T-cell (primary cell): ENCODE measurements at places on chromosomes 6 and 20.

DNA sequence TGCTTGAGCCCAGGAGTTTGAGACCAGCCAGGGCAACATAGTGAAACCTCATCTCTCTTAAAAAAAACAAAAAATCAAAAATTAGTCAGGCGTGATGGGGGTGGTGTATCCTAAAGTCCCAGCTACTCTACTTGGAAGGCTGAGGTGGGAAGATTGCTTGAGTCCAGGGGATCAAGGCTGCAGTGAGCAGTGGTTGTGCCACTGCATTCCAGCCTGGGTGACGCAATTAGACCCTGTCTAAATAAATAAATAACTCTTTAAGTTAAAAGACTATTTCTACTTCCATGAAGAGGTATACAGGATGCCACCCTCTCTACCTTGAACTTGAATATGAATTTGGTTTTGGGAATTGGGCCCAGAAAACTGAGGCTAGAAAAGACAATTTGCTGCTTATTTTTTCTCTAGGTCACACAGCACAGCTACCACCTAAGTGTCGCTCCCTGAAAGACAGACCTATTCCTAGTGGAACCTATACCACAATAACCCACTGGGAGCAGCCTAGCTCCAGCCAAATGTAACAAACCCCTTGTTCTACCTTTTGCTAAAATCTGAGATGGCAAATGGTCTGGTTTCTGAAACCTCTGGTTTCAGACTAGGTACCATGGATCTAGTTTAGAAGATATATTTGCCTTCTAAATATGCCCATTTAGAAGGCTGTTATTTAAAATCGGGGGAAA, 35.2 kb downstream of the HMGCLL1 start:
- DNase-seq = no peak

GRCh38 chr6:28315628-28316027, 20.3 kb downstream of the ZSCAN31 start:
- DNase-seq = no peak

- no peak for DNase-seq
Observed at GRCh38 chr20:6053776-6054688, at the start of gene LRRN4. Gene LRRN4 (minus strand): TSS chr20:6054060. CDS start chr20:6052799, 1,261 bp downstream.

DNA sequence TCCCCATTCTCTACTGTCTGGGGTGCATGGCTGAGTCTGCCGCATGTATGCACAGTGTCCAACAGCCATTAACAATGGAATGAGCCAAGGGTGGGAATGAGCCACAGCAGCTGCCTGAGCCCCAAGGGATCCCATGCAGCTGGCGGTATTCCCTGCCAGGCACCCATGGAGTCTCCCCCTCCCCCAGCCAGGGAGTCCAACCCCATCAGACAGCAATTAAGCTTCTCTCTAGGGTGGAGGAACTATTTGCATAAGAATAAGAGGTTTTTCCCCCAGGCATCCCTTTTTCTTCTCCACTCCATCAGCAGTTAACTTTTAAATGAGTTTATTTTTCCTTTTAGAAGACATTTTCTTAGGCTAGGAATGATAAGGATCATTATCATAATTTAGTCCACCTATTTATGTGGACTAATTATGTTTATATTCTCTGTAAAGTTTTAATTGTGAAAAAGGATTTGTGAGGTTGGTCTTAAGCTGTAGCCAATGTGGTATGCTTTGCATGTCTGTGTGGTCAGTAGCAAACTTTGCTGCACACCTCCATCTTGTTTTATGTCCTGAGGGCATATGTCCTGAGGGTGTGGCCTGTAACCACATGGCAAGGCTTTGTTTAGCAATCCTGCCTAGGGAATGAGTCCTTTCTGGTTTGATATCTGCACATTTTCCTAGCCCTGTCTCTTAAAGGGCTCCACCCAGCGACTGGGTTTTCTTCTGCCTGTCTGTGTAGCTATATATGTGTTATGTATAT, 158.9 kb upstream of the OLIG3 start:
- DNase-seq = no peak

- DNase-seq = no peak
Observed at GRCh38 chr6:22327881-22328280, 31.0 kb upstream of the PRL start.

GRCh38 chr6:44576132-44576631, 188.7 kb downstream of the CDC5L start:
- no peak for DNase-seq

DNA sequence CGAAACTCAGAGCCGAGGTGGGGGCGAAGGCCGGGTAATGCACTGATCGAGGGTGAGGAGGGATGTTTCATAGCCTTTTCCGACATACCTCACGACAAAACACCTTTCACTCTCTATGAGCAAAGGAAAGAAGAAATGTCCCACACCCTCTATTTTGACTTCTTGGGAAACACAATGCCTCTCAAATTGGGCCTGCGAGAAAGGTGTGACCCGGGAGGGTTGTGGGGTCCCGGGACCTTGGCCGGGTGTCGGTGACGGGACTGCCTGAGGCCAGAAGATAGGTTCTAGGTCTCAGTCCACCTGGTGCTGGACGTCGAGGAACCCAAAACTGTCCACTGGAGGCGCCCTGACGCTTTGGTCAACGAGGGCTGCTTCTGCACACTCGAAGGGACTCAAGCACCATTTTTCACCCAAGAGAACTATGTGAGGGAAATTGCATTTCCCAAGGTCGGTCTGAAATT, 41.1 kb upstream of the OSTM1 start:
- DNase-seq = no peak
